H4 (cell line): ENCODE measurements at places on chromosomes 3 and 15. TPM values are rescaled to one million over a fixed set of nuclear protein-coding genes. Genes with fewer than 3 reads are reported as not detected.

GRCh38 chr15:68419301-68420175 is 12.4 kb downstream of the ITGA11 start:
- DNase-seq: no peak

The ATP13A4 gene
- 0.02 TPM in 1 of 2 replicates, not detected in the other for total RNA-seq

The ZNF860 gene
- total RNA-seq: 0.04 and 0.43 TPM in 2 replicates

DNA sequence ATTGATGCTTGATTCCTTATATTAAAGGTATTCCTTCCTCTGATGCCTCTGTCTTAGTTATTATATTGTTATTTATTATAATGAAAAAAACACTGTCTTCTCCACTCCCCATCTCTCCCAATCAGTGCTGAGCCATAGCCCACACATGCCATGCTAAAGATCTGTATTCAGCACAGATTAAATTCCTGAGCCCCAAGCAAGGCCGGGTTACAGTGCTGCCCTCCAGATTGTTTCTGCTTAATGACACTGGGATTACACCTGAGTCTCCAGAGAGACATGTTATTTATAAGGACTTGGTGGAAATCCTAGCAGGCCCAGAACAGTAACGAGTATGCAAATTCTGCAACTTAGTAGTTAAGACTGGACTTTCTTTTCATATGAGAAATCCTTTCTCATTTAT is 305.9 kb upstream of the UMPS start:
- DNase-seq: no peak

- no peak for DNase-seq
These were observed 88.7 kb upstream of the POMGNT2 start for GRCh38 chr3:43194490-43195114.

GRCh38 chr3:128878556-128879124 is 780 bp upstream of the ACAD9 start:
- DNase-seq: no peak

DNA sequence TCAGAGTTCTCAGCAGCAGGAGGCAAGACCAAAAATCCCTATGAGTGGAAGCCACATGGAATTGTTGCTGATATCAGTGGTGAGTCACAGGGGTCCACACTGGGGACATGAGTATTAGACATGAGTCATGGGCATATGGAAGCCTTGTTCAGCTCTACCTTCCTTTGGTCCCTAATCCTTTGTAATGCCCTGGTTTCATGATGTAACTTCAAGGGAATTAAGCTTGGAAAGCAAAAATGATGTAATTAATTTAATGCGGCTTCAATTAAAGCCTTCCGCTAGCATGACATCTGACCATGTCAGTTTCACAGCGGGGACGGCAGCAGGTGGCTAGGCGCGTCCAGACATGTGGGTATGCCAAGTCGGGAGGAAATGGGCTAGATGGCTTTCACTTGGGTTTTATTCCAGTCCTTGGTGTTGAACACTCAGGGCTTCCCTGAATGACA is 176.1 kb upstream of the RGMA start:
- peak; percentile 25 for DNase-seq

DNA sequence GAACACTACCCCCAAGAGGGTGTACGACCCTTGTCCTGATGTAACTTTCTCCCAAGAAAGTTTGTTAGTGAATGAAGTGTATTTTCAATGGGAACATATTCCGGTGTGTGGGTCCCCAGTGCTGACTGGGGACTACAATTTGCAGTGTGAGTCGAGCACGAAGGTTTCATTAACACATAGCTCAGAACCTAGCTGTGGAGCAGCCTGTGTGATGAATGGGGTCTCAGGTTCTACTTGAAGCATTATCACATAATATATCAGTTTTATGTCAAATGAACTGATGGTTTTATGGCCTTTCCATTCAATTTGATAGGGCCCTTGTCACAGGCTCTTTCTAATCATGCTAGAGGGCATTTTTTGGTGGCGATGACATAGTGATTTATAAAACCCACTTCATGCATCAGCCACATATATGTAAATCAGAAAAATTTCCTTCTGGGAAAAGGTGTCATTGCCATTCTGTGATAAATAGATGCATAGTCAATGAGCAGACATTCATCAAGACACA is 44.1 kb downstream of the RETNLB start:
- DNase-seq: no peak

The SMCO1 gene
- not detected in 2 replicates for total RNA-seq

GRCh38 chr3:124634210-124635168 is 95.8 kb upstream of the UMPS start:
- no peak for DNase-seq

DNA sequence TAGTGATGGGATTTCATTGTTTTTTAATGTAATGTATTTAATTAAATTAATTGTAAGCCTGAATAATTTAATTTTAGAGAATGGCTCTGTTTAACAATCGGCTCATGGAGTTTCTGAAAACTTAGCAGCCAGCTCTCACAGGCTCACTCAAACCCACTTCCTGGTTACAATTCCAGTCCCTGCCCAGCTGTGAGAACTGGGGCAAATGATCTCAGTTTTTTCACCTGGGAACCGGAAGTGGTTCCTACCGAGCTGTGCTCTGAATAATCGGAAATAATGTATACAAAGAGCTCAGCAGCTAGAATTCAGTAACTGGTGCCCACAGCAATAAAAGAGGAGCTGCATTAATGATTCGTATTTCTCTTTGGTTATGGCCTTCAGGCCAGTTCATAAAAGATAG is 244.3 kb upstream of the MCTP2 start:
- DNase-seq: no peak

The MYRIP gene
- total RNA-seq: not detected in 2 replicates

GRCh38 chr3:133797396-133798105 is 8.1 kb upstream of the SRPRB start:
- DNase-seq: no peak

DNA sequence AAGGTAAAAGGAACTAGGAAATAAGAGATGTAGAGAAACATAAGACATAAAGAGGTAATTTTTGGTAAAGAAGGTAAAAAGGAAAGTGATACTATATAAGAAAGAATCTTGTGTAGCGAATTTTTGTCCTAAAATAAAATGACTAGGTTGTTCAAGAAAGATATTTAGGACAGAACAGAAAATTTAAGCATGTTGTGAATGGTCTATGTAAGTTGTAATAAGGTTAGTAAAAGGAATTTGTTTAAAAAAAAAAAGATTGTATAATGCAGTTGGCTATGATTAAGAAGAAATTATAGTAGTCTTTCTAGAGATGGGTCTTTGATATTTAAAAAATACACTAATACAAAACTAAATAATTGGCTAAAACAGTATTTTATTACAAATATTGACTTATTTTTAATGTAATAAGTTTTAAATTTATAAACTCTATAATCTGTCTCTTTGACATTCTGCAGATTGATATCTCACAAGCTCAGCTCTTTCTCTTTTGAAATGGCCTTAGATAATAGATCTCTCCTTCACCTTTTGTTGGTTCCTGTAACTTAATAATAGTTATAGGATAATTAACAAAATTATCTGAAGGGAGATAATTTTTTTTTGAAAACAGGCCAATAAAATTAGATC is 3.7 kb upstream of the SLC41A3 start:
- no peak for DNase-seq

The RBP2 gene
- not detected in 2 replicates for total RNA-seq

The GOLGA8K gene
- 0.18 TPM in 1 of 2 replicates, not detected in the other for total RNA-seq
